ENCODE measurements at places on chromosomes 11 and 22. TPM values are rescaled to one million over a fixed set of nuclear protein-coding genes. Genes with fewer than 3 reads are reported as not detected.

BAIAP2L2 gene
- 0.88 TPM for total RNA-seq

TPCN2 gene
- total RNA-seq = 7.4 TPM

PHETA2 gene
- 1.4 TPM for total RNA-seq

- H3K4me1 ChIP-seq = peaks cover 51% of the 10 kb centered on the region
- H3K36me3 ChIP-seq = peaks cover 18% of the 10 kb centered on the region
- H3K27ac ChIP-seq = peak overlapping the region; percentile 80
Measured at GRCh38 chr22:45310331-45310976, 720 bp downstream of the FAM118A start.

XNDC1N gene
- 11.3 TPM for total RNA-seq

EP300 gene
- total RNA-seq = 61.2 TPM

POU2AF3 gene
- not detected for total RNA-seq

GRCh38 chr11:100719809-100720221, 32.7 kb downstream of the ARHGAP42 start:
- H3K4me1 ChIP-seq = no peaks in the 10 kb centered on the region
- H3K36me3 ChIP-seq = no peaks in the 10 kb centered on the region
- no peak overlapping the region for H3K27ac ChIP-seq

SYCE3 gene
- total RNA-seq = 3.8 TPM

DNA sequence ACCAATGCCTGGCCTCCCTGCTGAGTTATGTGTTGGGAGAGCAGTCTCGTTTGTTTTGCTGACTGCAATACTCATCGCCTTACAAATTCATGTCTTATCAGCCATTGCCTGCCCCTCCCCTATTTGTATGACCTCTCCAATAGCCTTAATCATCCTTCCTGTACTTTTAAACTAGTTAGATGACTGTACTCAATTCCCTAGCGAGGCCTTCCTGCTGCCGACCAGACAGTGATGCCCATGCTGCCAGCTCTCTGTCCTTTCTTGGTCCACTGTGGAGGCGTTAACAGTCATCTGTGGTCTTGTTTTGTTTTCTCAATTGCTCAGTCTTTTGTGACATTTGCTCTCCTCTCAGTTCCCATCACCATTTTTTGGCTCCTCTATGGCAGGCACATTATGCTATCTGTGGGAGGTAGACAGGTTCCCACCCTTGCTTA, 20.3 kb upstream of the YPEL1 start:
- peaks cover 6% of the 10 kb centered on the region for H3K4me1 ChIP-seq
- H3K36me3 ChIP-seq = peaks cover 24% of the 10 kb centered on the region
- DNase-seq = peak; percentile 26
- no peak overlapping the region for H3K27ac ChIP-seq

GRCh38 chr22:24429411-24430365, 2.3 kb downstream of the ADORA2A start:
- peaks cover 81% of the 10 kb centered on the region for H3K4me1 ChIP-seq
- H3K27ac ChIP-seq = peak overlapping the region; percentile 99
- peak; percentile 89 for DNase-seq
- H3K27me3 ChIP-seq = no peaks in the 10 kb centered on the region
- H3K36me3 ChIP-seq = peaks cover 32% of the 10 kb centered on the region
- H3K4me3 ChIP-seq = peak overlapping the region; percentile 94

DNA sequence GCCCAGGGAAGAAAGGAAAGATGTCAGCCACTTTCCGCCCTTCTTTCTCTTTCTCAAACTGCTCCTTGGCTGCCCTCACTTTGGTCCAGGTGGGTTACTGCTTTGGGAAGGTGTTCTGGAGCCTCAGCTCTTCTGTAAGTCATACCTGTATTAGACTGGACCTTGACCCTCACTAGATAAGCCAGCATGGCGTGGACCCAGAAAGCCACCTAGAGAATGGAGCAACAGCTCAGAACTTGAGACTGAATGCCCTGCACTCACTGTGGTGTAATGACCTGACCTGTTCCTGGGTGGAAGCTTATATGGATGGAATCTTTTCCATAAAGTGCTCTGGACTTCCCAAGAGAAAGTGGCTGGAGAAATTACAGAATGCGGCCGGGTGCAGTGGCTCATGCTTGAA, 15.6 kb downstream of the ACP2 start:
- no peaks in the 10 kb centered on the region for H3K27me3 ChIP-seq
- H3K4me3 ChIP-seq = no peak overlapping the region
- H3K36me3 ChIP-seq = peaks cover 53% of the 10 kb centered on the region
- peaks cover 28% of the 10 kb centered on the region for H3K4me1 ChIP-seq
- no peak for DNase-seq

DNA sequence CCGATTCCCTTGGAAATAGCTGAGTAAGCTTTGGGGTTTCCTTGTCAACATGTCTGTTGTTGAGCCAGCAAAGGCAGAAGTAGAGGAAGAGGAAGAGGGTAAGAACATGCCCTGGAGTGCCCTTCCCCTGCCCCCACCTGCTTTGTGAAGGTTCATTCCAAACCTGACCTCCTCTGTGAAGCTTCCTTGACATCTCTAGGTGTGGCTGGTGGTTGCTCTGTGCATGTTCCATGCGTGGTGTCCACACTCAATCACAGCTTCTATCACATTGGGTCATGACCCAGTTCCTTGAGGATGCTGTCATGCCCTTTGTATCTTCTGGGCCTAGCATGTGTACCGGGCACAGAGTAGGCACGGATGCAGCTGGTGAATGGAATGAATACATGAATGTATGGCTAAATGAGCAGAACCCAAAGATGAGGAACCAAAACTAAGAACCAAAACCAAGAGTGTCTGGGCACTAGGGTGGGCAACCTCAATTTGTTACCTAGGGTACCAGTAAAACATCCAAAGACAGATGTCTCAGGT, 23.7 kb upstream of the FXYD6 start:
- H3K27ac ChIP-seq = no peak overlapping the region
- H3K27me3 ChIP-seq = no peaks in the 10 kb centered on the region
- H3K4me1 ChIP-seq = no peaks in the 10 kb centered on the region

RPS13 gene
- total RNA-seq = 1,685 TPM

ST3GAL4 gene
- total RNA-seq = 9.1 TPM

- H3K36me3 ChIP-seq = no peaks in the 10 kb centered on the region
- DNase-seq = no peak
- no peak overlapping the region for H3K4me3 ChIP-seq
Measured at GRCh38 chr11:79244241-79244772, 196.5 kb downstream of the TENM4 start.

GRCh38 chr11:95915051-95915450, 8.9 kb downstream of the MTMR2 start:
- H3K27me3 ChIP-seq = no peaks in the 10 kb centered on the region
- peaks cover 26% of the 10 kb centered on the region for H3K4me1 ChIP-seq
- peaks cover 5% of the 10 kb centered on the region for H3K36me3 ChIP-seq
- no peak overlapping the region for H3K27ac ChIP-seq

DNA sequence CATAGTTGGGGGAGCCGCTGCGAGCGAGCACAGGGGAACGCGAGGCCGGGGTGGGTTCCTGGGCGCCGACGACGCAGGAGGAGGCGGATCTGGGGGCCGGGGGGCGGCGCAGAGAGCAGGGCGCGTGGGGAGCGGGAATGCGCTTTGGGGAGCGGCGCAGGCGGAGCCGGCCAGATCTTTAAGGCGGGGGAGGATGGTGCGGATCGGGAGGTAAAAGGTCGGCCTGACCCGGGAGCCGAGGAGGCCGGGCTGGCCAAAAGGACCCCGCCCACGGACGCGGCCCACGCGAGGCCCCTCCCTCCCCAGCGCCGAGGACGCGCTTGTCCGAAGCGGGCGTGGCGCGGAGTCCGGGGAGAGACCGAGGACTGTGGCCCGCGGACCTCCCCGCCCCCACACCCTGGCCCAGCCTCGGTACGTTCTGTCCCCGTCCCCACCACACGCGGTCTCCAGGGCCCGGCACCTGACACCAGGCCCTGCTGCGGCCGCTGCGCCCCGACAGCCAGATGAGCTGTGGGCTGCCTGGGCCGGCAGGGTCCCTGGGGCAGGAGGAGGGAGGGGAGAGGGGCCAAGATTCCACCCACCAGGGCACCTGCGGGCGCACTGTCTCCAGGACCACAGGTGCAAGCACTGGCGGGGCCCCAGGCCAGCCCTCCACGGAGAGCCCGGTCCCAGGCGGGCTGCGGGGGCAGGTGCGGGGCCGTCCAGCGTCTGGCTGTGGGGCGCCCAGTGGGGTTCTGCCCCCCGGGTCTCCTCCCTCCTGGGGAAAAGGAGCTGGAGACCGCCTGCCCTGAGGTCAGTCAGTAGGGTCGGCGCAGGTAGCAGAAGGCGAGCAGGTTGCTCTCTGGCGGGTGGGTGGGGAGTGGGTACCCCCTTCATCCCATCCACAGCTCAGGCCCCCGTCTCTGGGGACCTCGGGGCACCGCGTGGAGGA, 10.9 kb downstream of the PIM3 start:
- H3K27ac ChIP-seq = peak overlapping the region; percentile 93
- H3K4me3 ChIP-seq = no peak overlapping the region
- peaks cover 6% of the 10 kb centered on the region for H3K36me3 ChIP-seq
- DNase-seq = peak; percentile 90
- H3K27me3 ChIP-seq = no peaks in the 10 kb centered on the region

GRCh38 chr11:62981743-62982142, 3.0 kb downstream of the SLC22A6 start:
- no peak overlapping the region for H3K27ac ChIP-seq
- H3K4me3 ChIP-seq = no peak overlapping the region
- DNase-seq = no peak
- no peaks in the 10 kb centered on the region for H3K36me3 ChIP-seq

DNA sequence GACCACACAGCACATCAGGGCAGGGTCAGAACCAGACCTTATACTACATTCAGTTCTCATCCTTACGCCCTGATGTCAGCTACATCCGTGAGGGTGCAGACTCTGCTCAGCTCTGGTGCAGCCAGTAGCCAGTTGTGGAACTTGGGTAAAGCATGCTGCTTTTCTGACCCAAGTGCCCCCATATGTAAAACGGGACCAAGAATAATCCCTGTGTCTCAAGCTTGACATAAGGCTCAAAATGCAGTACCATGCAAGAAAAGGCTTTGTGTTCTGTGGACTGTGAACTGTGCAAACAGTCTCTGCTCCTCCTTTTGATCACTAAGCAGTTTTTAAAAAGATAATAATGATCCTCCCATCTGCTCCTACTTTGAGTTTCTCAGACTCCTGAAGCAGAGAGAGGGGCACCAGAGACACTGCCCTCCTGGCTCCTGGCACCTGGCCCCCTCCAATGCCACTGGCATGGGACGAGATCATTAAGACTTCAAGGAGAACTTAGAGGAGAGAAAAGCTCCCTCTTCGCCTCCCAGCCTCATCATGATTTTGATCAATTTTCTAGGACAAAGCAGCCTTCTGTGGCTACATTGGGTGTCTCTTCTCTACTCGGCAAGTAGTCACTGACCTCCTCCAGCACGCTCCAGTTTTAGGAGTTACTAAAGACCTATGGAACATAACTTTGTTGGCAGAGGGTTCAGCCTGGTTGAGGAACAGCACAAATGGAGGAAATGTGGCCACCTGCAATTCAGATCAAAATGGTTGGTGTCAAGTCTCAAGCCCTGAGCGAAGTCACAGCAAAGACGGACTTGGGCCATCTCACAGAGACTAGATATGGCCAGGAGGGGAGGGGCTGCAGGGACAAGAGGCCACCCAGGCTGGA, 23.9 kb downstream of the IL10RA start:
- no peak overlapping the region for H3K27ac ChIP-seq
- H3K4me3 ChIP-seq = no peak overlapping the region
- no peak for DNase-seq
- peaks cover 75% of the 10 kb centered on the region for H3K4me1 ChIP-seq
- H3K27me3 ChIP-seq = no peaks in the 10 kb centered on the region

DNA sequence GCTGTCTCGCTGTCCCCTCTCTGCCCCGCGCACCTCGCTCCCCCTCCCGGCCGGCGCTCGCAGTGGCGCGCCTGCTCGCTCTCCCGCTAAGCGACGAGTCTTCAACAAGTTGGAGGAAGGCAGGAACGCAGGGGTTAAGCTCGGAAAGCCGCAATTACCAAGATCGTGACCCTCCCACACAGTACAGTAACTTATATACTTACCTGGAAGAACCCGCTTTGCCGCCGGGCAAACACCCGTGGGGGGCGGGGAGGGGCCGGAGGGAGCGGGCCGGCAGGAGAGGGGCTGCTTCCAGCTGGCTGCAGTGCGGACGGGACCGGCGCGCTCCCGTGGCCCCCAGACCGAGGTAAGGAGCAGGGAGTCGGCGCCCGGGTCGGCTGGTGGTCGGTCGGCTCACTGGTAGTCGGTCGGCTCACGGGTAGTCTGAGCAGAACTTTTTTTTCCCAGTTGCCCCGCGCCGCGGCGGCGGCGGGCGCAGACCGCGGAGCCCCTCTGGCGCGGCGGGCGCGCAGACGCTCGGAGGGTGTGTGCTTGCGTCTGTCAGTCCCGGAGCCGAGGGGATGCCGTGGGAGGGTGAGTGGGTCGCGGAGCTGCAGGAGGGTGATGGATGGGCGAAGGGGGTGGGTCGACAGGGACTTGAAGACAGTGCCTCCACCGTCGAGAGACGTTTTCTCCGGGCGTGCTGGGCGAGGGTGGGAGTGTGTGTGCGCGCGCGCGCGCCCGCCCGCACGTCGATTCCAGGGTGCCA, 101.2 kb upstream of the HSD17B12 start:
- H3K27me3 ChIP-seq = peaks cover 84% of the 10 kb centered on the region
- no peak overlapping the region for H3K27ac ChIP-seq
- no peaks in the 10 kb centered on the region for H3K36me3 ChIP-seq
- DNase-seq = peak; percentile 76

GRCh38 chr11:46949297-46949696, 12.7 kb downstream of the CSTPP1 start:
- no peak overlapping the region for H3K4me3 ChIP-seq
- peaks cover 10% of the 10 kb centered on the region for H3K4me1 ChIP-seq
- no peaks in the 10 kb centered on the region for H3K36me3 ChIP-seq
- no peaks in the 10 kb centered on the region for H3K27me3 ChIP-seq

ACP2 gene
- 10.2 TPM for total RNA-seq

PEX16 gene
- total RNA-seq = 33.4 TPM

GRCh38 chr11:16935518-16936302, 78.5 kb downstream of the PLEKHA7 start:
- no peak overlapping the region for H3K27ac ChIP-seq
- H3K4me1 ChIP-seq = no peaks in the 10 kb centered on the region
- peak; percentile 61 for DNase-seq
- H3K27me3 ChIP-seq = peaks cover 7% of the 10 kb centered on the region
- no peak overlapping the region for H3K4me3 ChIP-seq
- no peaks in the 10 kb centered on the region for H3K36me3 ChIP-seq

OTUB1 gene
- 86.1 TPM for total RNA-seq

MS4A6E gene
- total RNA-seq = not detected

IL17REL gene
- total RNA-seq = 0.16 TPM

- H3K4me1 ChIP-seq = peaks cover 18% of the 10 kb centered on the region
- H3K27ac ChIP-seq = peak overlapping the region; percentile 55
- H3K4me3 ChIP-seq = no peak overlapping the region
- DNase-seq = no peak
Measured at GRCh38 chr22:39263626-39264348, 19.0 kb upstream of the PDGFB start.

DNA sequence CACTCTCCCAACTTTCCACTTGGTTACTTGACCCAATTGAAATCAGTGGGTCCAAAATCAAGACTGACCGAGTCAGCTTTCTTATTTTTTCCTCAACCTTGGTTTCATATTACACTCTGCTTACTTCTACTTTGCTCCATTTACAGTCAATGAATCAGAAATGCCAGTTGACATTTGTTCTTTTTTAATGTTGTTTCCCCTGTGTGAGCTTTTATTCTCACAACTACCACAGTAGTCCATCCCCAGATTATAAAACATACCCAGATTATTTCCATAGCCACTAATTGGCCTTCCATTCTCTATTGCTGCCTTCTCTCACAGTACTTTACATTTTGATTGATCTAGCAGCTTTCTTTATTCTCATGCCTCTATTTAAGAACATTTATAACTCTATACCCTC, 50.0 kb downstream of the DNAJC24 start:
- H3K4me1 ChIP-seq = no peaks in the 10 kb centered on the region
- H3K36me3 ChIP-seq = peaks cover 5% of the 10 kb centered on the region
- no peaks in the 10 kb centered on the region for H3K27me3 ChIP-seq
- no peak overlapping the region for H3K4me3 ChIP-seq

All from activated CD4-positive, alpha-beta T cell treated with anti-CD3 and anti-CD28 coated beads for 36 hours (primary cell).